ENCODE measurements at places on chromosomes 16 and 17.

DNA sequence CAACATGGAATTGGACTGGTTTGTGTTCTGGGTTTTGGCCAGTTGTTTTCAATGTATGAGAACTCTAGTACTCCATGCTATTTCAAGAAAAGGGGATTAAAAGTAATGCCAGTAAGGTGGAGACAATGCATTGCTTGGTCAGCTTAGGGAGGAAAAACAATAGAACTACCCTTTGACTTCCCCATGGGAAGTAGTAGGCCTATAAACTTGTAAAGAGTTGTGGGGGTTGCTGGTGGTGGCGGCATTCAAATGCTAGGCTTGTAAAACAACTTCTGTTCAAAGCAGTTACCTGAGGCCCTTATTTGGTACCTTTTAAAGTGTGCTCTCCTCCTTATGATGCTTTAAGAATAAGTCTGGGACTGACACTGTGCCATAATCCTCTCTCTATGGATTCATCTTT, 9.4 kb downstream of the MAP3K3 start:
- no peak for DNase-seq

DNA sequence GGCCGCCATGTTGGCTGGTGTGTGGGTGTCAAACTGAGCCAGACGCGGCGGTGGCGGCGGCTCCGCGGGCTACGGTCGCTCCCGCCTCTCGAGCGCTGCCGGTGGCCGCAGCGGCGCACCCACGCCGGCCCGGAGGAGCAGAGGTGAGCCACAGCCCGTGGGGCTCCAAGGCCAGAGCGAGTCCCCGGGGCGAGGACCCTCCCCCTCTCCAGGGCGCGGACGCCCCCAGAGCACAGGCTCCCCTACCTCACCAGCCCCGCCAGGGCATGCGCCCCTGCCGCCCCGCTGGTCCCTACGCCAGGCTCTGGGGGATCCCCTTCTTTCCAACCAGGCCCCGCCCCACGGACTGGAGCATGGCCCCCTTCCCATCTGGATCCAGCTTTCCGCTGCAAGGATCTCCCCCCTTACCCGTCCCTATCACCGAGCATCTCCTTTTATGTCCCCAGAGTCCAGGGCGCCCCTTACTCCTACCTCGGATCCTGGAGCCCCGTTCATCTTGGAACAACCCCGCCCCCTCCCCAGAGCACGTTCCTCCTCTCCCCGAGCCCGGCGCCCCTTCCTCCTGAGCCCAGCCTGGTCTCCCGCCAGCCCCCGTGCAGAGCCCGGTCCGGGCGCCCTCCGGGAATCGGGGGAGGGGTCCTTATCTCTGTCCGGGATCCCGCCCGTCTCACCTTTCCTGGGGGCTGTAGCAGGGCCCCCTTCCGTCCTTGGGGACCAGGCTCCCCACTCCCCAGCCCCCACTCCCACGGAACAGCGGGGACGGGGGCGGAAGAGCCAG, 412 bp downstream of the EPN2 start:
- no peak for DNase-seq

DNA sequence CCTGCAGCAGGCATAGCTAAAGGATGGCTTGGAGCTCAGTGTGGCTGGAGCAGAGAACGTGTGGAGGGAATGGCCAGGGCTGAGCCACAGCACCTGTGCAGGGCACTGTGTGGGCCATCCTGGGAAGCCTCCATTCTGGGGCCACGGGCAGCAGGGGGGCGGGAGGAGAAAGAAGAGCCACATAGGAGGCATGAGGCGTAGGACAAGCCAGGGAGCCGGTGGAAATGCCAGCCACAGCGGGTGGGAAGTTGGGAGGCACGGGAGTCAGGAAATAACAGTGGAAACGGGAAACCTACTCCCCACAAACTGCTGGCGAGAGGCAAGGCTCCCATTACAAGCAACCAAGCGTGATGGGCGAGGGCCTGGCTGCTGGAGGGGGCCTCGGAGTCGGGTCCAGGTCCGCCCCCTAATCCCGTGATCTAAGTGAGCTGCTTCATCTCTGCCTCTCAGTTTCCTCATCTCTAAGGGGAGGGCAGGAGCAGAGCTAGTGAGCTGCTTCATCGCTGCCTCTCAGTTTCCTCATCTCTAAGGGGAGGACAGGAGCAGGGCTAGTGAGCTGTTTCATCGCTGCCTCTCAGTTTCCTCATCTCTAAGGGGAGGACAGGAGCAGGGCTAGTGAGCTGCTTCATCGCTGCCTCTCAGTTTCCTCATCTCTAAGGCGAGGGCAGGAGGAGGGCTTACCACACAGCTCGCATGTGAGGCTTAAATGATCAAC, 104.9 kb downstream of the ADCY9 start:
- DNase-seq, result no peak

DNA sequence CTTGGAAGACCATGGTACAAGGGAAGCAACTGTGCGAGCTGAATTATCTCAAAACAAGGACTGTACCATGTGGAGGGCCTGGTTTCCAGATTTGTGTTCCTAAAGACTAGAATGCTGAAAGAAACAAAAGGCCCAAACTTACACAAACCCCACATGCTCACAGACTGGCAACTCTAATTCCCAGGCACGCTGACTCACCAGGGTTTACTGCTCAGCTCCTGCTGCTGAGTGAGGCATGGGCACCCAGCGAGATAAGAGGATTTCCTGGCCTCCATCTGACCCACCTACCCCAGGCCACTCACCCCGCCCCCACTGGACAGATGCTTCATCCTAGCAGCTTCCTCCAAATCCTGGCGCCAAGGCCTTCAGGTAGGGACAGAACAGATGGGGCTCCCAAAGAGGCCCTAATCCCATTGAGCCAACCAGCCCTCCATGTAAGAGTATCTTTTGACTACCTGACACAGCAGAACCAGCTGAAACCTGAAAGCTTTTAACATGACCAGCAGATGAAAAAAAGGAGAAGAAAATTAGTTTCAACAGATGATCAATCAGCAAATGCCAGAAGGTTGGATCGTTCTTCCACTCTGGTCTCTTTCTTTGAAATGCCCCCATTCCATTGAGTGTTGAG, 33.9 kb downstream of the DCUN1D3 start:
- DNase-seq, result no peak

DNA sequence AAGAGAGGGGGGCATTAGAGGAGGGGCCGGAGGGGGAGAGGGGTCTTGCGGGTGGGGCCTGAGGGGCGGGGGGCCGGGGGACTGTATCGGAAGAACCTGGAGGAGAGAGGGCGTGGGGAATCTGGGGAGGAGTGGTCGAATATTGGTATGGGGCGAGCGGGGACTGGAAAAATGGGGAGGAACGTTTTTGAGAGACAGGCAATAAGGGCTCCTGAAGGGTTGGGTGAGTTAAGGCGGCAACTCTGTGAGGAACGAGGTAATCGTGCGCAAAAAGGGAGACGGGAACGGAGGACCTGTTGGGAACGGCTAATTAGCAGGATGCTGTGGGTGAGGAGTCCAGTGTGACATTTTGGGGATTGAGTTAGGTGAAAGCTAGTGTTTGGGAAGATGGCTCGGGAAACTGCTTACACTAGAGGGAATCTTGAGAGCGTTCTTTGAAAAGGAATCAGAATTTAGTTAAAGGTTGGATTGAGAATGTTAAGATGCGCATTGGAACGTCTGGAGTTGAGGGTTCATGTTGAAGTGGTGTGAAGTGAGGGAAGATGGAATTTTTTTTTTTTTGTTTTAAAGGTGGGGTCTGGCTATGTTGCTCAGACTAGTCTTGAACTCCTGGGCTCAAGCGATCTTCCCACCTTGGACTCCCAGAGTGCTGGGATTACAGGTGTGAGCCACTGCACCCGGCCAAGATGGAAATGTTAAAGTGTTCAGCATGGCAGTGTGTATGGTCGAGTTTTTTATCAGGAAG, 662 bp downstream of the WIPF2 start:
- DNase-seq, result no peak

DNA sequence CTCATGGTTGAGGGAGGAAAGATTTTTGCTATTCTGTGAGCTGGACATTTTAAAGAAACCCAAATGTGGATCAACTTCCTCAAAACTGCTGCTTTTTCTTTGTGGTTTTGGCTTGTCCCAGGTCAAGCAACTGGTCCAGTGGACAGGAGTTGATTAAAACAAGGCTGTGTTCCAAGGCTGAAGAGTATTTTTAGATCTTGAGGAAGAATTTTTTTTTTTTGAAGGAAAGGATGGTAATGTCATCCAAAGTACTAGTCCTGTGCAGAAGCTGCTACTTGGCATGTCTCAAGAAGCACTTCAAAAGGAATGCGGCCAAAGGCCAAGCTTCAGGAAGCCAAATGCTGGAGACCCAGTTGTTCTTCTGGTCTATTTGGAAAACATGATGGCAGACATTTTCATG, 8.0 kb upstream of the MYH2 start:
- DNase-seq, result no peak

GRCh38 chr17:39677542-39678339, 9.5 kb downstream of the PNMT start:
- no peak for DNase-seq

DNA sequence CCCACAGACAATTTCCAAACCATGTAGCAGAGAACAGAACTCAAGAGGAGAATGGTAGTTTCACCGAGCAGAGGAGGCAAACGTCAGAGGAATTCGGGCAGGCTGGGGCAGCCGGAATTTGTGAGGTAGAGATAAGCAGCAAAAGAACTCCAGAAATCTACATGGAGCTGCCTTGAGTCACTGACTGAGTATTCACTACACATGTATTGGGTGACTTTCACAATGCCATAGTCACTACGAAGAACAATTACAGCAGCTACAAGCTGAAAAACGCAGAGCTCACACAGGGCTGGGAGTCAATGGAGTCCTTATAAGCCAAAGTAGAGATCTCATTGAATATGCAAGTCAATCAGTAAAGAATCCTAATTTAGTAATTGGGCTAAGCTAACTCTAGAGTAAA, 13.4 kb downstream of the CMC2 start:
- no peak for DNase-seq

DNA sequence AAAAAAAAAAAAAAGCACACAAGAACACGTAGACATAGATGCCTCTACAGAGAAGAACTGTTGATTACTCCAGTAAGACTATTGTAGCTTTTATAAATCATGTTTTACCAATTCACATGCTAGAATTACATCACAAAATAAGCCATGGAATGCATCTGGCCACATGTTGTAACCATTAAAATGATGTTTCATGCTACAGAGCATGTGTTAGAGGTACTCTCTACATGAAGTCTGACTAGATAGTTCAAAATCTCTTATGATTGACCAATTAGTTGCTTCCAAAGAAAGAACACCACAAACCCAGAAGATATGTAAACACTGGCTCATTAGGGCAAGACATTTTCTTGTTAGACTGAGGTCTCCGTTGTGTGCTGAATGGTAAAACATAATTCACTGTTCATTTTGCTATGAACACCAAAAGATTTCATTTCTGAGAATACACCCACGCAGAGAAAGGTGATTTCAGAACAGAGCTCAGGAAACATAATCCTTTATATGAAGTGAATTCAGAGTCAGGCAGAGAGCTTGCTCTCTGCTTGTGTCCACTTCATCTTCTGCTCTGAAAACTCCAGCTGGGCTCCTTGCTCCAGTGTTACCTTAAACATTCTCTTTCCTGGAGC, 411.4 kb upstream of the SOX9 start:
- no peak for DNase-seq

DNA sequence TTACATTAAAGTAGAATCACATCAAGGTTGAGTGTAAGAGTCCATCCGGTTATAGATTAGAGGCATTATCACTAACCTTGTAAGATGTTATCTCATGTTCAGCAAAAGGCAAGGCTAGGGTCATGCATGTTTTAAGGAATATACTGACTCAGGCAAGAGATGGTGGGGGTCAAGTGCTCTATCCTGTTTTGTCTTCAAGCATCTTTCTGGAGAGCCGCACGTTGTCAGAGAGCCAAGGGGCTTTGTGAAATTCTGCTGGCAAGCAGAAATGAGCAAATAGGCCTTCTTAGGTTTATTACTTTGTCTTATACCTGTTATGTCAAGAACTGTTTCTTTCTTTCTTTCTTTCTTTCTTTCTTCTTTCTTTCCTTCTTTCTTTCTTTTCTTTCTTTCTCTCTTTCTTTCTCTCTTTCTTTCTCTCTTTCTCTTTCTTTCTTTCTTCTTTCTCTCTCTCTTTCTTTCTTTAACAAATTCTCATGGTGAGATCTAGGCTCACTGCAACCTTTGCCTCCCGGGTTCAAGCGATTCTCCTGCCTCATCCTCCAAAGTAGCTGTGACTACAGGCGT, 47.3 kb upstream of the IL34 start:
- no peak for DNase-seq

- DNase-seq, result no peak
Observed at GRCh38 chr16:89052890-89053724, 40.5 kb upstream of the ACSF3 start.

GRCh38 chr16:24054741-24055491, 201.2 kb upstream of the CACNG3 start:
- DNase-seq, result no peak

DNA sequence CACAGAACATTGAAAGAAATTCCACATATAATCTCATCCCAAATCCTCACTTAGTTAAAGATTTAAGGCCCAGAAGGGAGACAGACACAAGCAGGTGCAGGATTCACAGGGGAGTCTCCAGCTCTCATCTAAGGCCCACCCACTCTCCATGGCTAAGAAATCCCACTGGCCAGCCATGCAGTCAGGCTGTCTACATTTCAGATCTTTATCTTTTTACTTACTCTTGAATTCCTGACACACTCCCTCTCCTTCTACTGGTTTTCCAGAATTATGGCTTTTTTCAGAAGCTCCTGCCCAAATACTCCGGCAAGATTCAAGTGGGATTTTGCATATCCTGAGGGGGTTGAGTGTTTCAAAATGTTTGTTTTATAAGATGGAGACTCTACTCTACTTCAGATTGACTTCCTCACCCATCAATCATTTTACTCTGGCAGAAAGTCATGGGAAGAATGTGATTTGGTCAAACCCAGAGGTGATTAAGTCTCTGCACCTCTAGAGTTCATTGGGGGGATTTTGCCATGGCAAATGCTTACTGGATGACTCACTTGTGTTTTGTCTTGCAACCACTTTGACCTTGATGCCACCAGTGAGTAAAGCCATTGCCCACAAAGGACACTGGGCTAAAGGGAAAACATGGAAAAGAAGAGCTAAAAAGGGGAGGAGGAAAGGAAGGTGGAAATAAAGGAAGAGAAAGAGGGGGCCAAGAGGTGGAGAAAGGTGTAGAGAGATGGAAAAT, 688.8 kb upstream of the SALL1 start:
- DNase-seq, result no peak

GRCh38 chr16:1184156-1184868, 31.4 kb downstream of the CACNA1H start:
- DNase-seq, result no peak

DNA sequence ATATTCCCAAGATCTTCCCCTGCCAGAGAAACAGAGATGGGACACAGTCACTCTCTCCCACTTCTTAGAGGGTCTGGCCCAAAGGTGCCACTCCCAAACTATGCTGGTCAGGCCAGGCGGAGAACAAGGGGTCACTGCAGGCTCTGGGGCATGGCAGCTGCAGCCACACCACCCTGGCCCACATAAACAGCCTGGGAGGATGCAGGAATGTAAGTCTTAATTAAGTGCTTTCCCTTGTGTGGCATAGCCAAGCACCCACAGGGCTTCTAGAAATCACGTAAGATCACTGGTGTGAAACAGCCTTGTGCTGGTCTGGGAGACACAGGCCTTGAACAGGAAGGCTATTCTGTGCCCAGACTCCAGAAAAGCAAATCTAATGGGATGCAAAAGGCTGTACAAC, 31.5 kb downstream of the ABCC12 start:
- DNase-seq, result no peak

Data from stimulated activated CD4-positive, alpha-beta T cell treated with anti-CD3 and anti-CD28 coated beads, Interleukin-12 subunit alpha, Interleukin-12 subunit beta, amount 100 ng/mL, for 24 hours (primary cell).